ENCODE measurements at places on chromosomes 4 and X.

DNA sequence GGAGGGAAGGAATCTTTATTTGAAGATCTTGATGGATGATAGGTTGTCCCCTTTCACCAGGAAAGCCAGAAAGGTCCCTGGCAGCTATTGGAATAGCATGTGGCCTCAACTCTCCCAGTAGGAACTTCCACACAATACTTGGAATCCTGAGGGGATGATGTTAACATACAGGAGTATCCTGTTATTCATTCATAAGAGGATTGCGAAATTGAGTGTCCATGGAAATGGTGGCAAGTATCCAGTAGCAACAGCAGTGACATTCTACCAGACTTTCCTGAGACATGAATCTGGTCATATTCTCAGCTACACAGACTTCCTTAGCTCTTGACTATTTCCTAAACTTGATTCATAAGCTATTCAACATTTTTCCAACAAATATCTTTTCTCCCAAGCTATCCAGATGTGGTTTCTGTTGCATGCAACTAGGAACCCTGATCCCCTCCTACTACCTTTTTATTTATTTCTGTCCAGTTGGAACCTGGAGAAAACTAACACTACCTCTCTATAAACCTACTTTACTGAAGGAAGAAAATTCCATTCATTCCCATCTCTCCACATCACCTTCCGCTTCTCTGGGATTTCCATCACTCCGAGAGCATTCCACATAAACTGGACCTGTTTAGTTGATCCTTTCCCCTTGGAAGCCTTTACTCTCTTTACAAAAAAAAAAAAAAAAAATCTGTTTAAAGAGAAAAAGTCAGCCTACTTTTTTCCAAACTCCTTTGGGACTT is 101.8 kb downstream of the ANXA5 start:
- no peak for DNase-seq

- no peak for DNase-seq
Observed at GRCh38 chr4:141207961-141208360, 12.7 kb upstream of the ZNF330 start.

DNA sequence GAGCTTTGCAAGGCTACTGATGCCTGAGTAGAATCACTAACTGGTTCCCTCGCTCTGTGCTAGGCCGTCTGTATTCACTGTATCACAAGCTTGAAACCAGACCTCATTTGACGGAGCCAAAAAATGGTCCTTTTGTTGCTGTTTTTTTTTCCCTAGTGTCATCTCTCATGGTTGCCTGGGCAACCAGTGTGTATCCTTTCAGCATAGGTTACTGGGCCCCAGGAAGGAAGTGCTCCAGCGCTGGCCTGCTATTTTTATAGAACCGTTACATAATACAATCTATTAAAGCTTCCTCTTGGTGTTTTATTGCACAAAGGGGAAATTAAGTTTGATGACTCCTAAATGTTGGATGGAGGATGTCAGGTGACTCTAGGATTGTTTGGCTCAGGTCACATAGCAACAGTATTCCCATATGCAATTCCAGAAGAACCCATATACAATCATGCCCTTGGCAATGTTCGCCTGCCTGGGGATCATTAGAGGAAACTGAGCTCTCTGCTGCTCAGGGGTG is 220.4 kb downstream of the SPRY1 start:
- no peak for DNase-seq

- no peak for DNase-seq
Observed at GRCh38 chr4:2423695-2424094, 4.9 kb downstream of the CFAP99 start.

GRCh38 chr4:145731028-145731427 is 51.1 kb downstream of the C4orf51 start:
- no peak for DNase-seq

DNA sequence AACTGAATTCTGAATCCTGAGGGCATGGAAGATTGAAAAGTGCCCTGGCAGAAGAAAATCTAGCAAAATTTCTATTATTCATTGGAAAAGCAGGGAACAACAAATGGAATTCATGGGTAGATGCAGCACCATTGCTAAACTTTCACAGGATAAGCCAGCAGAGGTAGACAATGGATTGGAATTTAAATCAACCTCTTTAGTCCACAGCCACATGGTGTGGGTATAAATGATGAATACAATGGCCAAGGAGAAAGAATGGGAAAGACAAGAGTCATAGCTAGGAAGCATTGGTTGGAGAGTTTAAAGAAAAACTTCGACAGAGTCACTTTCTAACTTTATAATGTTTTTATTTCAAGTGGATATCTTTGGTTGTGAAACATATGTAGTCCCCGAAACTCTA is 332.8 kb upstream of the PUDP start:
- no peak for DNase-seq

DNA sequence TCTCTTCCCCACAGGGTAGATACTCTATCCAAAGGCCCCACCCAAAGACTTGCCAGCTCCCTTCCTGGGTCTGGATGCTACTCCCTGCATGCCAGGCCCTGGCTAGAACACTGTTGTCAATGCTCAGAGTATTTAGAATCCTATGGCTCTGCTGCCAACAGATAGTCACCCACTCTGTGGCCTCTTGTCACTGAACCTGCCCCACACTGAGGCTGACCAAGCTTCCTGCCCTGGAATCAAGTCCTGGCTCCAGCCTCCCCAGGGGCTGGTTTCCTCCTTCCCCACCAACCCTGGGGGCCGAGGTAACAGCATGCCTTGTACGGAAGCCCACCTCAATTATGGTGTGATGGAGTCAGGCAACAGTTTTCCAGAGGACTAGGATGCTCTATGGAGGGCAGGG is 63.3 kb downstream of the EFNB1 start:
- no peak for DNase-seq

DNA sequence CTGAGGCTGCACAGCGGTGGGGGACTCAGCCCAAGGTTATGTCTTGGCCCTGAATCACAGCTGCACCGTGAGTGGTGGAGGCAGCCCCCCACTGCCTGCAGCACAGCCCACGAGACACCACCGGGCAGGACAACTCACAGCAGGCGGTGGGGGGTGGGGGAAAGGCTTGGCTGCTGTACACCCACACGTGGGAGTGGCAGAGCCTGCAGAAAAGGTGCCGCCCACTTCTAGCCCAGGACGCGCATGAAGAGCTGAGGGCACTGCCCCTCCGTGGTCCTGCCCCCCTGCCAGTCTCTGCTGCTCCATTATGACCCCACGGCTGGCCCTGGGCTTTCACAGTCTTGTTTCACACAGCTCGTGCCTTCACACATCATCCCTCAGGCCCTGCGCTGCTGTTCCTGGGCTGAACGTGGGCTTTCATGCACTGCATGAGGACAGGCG is 40.8 kb downstream of the FGFRL1 start:
- no peak for DNase-seq

DNA sequence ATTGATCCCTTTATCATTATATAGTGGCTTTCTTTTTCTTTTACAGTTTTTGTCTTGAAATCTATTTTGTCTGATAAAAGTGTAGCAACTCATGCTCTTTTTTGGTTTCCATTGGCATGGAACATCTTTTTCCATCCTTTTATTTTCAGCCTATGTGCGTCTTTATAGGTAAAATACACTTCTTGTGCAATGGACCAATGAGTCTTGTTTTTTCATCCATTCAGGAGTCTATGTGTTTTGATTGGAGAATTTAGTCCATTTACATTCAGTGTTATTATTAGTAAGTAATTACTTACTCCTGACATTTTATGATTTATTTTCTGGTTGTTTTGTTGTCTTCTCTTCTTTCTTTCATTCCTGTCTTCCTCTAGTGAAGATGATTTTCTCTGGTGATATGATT is 66.4 kb upstream of the IL2 start:
- DNase-seq, result no peak

GRCh38 chrX:4935401-4935800 is 1222.0 kb upstream of the PRKX start:
- DNase-seq, result no peak

DNA sequence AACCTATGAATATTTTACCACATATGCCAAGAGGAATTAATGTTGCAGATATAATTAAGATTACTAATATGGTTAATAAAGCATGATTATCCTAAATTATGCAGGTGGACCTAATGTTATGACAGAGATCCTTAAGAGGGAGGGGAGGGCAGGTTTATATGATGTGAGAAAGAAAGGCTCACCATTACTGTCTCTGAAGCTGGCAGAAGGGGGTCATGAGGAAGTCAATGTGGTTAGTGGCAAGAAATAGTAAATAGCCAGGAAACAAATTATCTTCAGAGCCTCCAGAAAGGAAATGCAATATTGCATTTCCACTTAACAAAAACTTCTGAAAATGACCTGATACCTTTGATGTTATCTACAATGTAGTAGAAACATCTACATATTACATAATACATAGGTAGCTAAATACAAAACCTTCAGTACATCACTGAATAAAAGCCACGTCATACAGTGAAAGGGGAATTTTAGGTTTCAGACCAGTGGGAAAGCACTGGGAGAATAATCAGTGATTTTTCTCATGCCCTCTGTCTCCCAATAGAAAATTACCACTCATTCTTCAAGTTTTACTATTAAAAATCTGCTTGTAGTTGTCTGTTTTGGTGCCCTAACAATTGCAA is 609.2 kb downstream of the SPOCK3 start:
- no peak for DNase-seq

DNA sequence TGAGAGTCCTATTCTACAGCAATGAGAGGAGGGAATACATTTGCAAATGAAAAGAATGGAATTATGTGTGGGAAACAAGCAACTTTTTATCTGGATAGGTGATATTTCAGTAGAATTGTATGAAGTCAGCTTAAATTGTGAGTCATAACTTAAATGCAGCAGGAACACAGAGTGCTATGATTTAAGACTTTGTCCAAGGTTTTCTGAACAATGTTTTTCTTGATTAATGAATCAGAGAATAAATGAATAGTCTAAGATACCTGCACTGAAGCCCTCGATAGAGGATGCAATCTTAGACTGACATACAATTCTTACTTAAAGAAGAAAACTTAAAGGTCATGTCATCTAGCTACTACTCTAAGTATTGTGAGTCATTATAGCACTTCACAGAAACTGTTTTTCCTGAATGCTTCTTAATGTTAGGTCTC is 8.0 kb downstream of the ARHGEF38 start:
- no peak for DNase-seq

DNA sequence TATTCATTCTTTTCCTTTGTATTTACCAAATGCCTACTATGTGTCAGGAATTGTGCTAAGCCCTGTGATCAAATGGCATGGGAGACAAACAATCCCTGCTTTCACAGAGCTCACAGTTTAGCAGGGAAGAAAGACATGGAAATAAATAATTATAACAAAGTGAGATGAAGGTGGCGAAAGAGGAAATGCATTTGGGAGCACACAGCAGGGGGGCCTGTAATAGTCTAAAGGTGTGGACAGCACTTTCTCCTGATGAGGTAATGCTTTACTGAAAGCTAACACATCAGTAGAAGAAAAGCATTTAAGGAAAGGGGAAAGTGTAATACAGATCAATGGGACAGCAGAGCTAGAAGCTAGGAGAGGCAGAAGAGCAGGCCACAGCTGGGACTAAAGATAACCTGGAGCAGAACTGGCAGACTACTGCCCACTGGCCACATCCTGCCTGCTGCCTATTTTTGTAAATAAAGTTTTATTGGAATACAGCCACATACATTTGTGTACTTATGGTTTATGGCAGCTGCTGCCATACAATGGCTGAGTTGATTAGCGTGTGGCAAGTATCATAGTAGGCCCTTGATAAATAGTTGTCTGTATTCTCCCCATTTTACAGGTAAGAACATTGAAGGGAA is 67.1 kb upstream of the TAPT1 start:
- DNase-seq, result no peak

All from activated T-helper 1 cell treated with Interleukin-2 at 50 U/mL for 16 hours (primary cell).